ENCODE measurements at places on chromosomes 7 and 10.
A peak's percentile ranks its signal among the peaks of the same experiment; 100 is the strongest.

- no peak for DNase-seq
Measured at GRCh38 chr10:97078261-97078937, 107.4 kb downstream of the SLIT1 start.

DNA sequence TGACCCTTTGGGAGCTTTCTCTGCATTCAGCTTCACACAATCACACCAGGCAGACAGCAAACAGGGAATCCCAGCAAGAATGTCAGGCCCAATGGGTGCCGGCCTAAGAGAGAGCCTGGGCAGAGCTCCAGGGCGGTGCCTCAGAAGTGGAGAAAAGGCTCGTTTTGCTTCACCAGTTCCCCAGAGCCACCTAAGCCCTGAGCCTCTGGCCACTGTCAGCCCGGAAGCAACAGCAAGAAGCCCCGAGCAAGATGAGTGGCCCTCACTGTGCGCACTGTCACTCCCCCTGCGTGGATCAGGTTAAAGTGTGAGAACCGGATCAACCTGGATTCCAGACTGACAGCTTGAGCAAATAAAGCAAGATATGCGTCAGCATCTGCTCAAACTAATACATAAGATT, 14.7 kb downstream of the CNPY1 start:
- no peak for DNase-seq

DNA sequence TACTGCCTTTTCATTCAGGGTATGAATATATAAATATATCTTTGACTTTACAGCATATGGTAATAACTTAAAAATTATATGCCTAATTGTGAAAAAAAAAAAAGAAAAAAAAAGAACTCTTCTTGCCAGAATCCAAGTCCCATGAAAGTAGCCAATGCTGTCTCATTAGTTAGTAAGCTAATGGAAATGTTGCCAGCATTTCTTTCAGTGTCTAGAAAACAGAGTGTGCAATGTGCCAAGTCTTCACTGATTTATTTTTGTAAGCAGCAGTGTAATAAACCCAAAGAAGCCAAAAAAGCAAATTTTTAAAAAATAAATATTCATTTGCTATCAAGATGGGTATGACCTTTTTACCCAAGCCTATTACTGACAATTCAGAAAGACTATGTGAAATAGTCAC, 31.1 kb upstream of the LRRN3 start:
- DNase-seq = peak; percentile 35

DNA sequence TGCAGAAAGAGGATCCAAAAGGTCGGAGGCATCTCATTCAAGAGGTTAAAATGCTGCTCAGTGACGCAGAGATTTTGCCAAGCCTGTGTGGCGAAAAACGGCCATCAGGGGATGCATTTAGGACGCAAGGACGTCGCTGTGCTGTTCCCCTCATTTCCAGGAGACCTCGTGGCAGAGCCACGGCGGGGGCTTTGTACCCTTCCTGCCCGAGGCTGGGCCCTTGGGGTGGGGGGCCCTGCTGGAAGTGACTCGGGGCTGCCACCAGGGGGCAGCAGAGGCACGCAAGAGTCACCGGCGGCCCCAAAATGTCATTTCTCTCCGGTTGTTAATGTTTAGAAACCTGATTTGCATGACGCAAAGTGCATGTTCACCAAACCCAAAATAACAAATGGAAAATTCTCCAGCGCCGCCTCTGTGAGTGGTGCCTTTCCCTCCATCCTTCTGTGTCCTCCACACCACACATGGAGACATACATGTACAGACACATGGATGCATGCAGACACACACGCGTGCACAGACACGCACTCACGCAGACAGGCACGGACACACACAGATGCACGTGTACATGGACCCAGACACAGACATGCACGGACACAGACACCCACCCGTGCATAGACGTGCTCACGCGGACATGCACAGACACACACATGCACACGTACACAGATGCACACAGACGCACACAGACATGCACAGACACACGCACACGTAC, 51.0 kb upstream of the NKX6-2 start:
- DNase-seq = peak; percentile 93

DNA sequence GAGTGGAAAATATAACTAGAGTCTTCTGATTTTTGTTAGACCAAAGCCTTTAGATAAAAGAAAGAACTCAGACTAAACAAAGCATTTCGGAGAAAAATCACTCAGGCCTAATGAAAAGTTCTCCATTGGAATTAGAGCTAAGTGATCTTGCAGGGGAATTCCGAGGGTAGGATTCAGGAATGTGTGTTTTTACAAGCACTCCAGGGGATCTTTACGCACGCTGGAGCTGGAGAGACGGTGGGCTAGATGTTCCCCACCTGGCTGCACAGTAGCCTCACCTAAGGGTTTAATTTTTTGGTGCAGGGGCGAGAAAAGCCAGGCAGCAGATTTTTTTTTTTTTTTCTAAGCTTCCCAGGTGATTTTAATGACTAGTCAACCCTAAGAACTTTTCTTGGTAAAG, 7.9 kb upstream of the PAPSS2 start:
- no peak for DNase-seq

- DNase-seq = no peak
Measured at GRCh38 chr7:155218276-155219153, 79.2 kb upstream of the INSIG1 start.

DNA sequence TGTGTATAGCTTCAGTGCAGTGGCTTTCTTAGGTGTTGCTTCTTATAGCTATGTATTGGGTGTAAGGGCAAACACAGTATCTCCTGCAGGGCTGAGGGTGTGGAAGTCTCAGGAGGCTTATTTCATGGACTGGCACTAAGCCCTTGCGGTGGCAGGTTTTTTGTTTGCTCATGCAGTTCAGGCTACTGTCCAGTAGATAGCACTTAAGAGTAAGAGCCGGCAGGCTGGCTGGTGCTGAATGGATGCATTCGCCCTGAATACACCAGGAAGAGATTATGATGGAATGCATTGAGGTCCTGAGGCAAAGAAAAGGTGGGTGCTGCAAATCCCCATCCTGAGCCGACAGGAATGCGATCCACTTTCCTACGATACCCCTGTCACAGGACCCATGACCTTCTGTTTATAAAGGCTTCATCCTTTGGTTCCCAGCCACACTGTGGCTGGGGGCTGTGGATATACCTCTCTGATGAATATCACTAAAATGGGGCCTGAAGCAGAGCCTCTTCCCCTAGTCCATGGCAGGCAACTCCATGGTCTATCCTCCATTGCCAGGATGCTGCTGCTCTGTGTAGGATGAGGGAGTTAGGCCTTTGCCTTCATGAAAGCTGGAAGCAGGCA, 44.9 kb downstream of the ANXA8 start:
- DNase-seq = peak; percentile 77

- peak; percentile 62 for DNase-seq
Measured at GRCh38 chr7:75534727-75535307, 42.7 kb downstream of the SPDYE5 start.

GRCh38 chr10:11286261-11286852, 268.7 kb downstream of the CELF2 start:
- DNase-seq = no peak

GRCh38 chr7:88027724-88028123, 93.7 kb downstream of the ADAM22 start:
- no peak for DNase-seq

DNA sequence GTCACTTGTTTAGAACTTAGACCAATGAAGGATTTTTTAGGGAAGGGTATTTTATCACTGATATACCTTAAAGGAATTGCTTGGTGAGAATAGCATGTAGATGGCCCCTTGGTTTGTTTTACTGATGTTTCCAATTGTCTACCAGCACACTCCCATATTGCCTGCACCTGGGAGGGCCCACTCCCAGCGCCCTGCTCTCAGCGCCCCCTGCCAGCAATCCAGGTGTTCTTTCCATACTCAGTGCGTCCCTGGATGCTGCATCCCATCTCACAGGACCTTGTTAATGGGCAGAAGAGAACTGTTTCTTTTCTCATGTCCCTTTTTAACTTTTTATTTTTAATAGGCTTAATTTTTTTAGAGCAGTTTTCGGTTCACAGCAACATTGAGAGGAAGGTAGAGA, 24.1 kb upstream of the SFRP5 start:
- no peak for DNase-seq

GRCh38 chr7:209416-209815, 17.0 kb downstream of the FAM20C start:
- DNase-seq = no peak

DNA sequence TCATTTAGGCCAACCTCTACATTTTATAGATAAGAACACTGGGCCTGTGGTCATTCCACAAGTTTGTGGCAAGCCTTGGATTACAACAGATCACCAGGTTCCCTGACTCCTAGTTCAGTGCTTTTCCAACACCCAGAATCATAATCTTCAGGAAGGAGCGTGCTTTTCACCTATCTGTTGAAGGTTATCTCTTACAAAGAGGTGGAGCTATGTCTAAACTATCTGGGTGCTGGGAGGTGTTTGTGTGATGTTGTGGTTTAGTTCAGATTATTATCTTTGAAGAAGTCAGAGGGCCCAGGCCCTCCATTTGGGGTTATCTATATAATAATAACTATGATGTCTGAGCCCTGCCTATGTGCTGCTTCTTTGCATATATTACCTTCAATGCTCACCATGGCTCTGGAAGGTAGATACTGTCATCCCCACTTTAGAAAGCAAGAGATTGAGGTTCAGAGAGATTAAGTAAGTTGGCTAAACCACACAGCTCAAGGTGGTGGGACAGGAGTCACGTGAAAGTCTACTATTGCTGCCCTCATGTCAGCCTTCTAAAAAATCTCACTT, 24.0 kb downstream of the IL2RA start:
- DNase-seq = no peak

DNA sequence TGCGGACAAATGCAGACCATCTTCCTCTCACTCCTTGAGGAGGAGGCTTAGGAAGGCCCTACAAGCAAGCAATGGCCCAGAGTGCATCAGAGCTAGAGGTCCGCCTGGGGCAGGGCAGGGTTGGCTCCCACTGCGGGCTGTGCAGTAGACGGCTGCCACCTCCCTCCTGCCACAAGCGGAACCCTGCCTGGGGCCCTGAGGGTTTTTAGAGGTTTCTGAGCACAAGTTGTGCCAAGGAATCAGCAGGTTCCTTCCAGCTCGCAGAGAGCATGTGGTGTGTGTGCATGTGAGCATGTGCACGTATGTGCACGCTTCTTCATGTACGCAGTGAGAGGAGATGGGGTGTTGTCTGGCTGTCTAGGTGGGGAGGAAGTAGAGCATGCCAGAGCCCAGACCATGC, 25.9 kb upstream of the SMARCD3 start:
- no peak for DNase-seq

DNA sequence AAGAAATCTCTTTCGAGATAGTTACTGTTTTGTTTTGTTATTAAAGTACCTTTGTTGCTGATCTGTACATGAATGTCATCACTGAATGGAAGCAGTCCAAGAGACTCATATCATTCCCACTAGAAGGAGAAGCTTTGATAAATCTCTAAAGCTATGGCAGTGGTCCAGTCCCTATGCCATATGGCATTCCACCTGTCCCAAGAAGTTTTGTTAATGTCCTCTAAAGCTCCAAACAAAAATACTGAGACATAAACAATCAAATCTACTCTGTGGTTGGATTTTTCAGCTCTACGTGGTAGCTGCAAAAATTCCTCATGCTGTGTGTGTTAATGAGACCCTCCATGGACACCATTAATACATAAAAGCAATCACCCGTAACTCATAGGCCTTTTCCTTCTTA, 94.1 kb downstream of the LRRN3 start:
- no peak for DNase-seq

DNA sequence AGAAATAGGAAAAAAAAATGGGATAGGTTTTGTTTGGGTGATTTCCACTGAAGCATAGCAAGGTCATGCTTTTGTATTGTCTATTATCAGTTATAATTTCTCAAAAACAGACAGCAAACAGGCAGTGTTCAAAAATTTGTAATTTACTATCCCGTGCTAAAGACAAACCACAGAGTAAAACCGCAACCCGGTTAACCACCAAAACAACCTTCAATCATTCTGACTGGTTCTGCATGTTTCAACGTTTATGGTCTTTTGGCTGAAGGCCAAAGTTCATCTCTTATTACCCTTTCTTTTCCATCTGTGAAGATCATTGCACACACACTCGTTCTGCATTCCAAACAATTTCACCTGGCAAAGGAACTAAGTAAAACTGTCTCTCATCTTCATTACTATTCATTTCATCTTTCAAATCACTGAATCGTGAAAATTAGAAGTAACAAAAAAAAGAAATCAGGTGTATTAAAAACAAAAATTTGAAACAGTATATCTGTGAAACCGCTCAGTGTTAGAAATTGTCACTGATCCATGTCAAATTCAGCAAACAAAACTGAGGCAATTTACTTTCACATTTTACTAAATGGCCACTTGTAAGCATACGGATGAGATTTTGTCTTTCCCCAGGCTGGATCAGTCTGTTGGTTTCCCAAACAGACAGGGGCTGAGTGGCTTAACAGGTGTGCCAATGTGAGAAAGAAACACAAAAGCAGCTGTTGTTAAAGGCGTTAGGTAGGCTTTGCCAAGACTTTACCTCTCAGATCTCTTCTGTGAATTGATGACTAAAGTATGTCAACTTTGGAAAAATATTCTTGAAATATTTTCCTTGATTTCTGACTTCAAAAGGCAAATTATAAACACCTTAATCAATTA, 539.6 kb downstream of the CNTNAP2 start:
- peak; percentile 7 for DNase-seq

- no peak for DNase-seq
Measured at GRCh38 chr7:25613912-25614311, 385.6 kb upstream of the NPVF start.

DNA sequence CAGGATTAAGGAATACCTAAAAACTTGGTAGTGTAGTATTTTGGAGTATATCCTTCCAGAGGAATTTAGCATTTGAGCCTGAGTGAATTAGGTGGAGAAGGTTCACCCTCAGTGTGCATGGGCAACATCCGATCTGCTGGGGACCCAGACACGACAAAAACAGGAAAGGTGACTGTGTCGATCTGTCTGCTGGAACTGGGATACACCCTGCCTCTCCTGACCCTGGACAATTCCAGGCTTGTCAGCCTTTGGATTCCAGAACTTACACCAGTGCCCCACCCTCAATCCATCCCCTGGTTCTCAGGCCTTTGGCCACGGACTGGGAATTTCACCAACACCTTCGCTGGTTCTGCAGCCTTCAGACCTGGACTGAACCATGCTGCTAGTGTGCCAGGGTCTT, 41.9 kb downstream of the PTPRE start:
- no peak for DNase-seq

- peak; percentile 82 for DNase-seq
Measured at GRCh38 chr7:140625908-140626868, 14.4 kb downstream of the DENND2A start.

DNA sequence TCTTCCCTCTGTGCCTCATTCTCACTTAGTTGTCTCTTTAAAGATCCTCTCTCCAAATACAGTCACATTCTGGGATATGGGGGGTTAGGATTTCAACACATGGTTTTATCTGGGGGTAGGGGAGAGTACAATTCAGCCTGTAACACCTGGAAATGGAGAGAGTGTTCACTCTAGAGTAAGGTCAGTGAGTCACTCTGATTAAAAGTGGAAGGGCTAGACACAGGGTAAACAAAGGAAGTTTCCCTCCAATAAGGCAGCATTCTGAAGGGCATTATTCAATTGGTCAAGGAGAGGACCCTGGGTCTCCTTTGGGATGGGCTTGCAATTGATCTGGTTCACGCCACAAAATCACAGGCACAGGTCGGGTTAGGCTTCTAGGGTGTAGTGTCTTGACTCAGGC, 232.8 kb upstream of the NPSR1 start:
- DNase-seq = no peak

- DNase-seq = no peak
Measured at GRCh38 chr10:101639141-101639900, 51.2 kb downstream of the DPCD start.

- no peak for DNase-seq
Measured at GRCh38 chr7:78594156-78594555, 795.6 kb downstream of the PHTF2 start.

- no peak for DNase-seq
Measured at GRCh38 chr10:47049906-47050305, 138.7 kb downstream of the PTPN20 start.

Measured in GM03348 (cell line).